ENCODE measurements at places on chromosomes 1 and 21.

- peaks cover 3% of the 10 kb centered on the region for H3K4me1 ChIP-seq
- H3K36me3 ChIP-seq: peaks cover 14% of the 10 kb centered on the region
- no peaks in the 10 kb centered on the region for H3K27me3 ChIP-seq
- DNase-seq: no peak
Observed at GRCh38 chr1:53968125-53968513, 22.0 kb downstream of the LRRC42 start.

DNA sequence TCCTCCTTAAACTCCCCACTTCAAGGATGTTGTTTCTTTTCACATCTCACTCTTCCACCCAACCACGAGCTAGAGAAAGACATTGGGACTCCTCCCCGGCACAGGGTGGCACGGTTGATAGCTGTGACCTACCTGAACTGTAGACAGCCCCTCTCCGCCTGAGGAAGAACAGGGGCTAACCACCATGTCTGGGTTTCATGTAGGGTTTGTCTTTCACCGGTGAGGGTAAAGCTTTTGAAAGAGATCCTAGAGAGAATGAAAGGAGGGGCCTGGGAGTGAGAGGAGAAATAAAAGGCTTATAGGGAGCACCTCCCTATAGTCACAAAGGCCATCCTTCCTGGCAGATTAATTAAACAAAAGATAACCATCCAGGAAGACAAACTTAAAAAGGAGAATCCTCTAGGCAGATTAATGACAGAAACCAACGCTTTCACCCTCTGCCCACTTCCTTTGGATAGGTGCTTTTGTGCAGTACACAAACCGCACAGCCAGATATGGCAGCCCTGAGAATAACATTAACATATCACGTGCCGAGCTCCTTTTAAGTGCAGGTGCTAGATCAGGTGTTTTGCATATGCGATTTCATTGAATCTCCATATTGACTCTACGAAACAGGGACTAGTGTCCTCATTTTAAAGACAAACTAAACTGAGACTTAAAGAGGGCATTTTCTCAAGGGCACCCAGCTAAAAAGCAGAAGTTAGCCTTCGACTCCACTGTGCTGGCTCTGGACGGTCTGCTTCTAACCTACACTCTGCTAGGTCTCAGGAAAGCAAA lies 178.1 kb upstream of the RUNX1 start:
- no peaks in the 10 kb centered on the region for H3K36me3 ChIP-seq
- peak overlapping the region; percentile 5 for H3K27ac ChIP-seq
- no peaks in the 10 kb centered on the region for H3K27me3 ChIP-seq
- peak; percentile 80 for DNase-seq

- H3K27ac ChIP-seq: no peak overlapping the region
- no peaks in the 10 kb centered on the region for H3K36me3 ChIP-seq
- no peak for DNase-seq
Observed at GRCh38 chr1:158933621-158934020, 2.3 kb downstream of the PYHIN1 start.

GRCh38 chr21:38645282-38645681 lies 147.0 kb upstream of the ERG start:
- H3K27me3 ChIP-seq: no peaks in the 10 kb centered on the region
- H3K4me1 ChIP-seq: no peaks in the 10 kb centered on the region

- H3K4me3 ChIP-seq: no peak overlapping the region
- no peaks in the 10 kb centered on the region for H3K27me3 ChIP-seq
- H3K36me3 ChIP-seq: no peaks in the 10 kb centered on the region
- H3K4me1 ChIP-seq: no peaks in the 10 kb centered on the region
- no peak for DNase-seq
Observed at GRCh38 chr1:33296082-33296458, 24.8 kb downstream of the A3GALT2 start.

GRCh38 chr1:55386456-55386855 lies 171.3 kb upstream of the USP24 start:
- H3K27me3 ChIP-seq: no peaks in the 10 kb centered on the region
- H3K4me3 ChIP-seq: no peak overlapping the region
- no peak overlapping the region for H3K27ac ChIP-seq
- no peaks in the 10 kb centered on the region for H3K4me1 ChIP-seq
- H3K36me3 ChIP-seq: no peaks in the 10 kb centered on the region

DNA sequence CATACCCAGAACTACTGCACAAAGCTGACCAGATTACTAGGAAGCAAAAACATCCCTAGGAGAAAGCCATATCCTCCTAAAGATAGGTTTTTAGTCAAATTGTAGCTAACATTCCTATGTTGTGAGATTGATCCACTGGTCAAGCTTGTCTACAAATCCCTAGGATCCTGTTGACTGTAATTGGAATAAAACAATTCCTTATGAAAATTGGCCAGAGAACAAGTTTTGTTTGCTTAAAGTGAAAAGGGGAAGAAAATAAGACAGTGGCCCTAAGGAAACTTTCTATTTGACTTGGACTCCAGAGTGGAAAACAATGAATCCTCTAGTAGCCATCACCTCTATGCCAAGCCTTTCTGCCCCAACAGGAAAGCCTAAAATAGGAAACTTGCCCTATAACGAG lies 645.2 kb upstream of the USP24 start:
- H3K4me3 ChIP-seq: no peak overlapping the region
- H3K4me1 ChIP-seq: no peaks in the 10 kb centered on the region
- H3K36me3 ChIP-seq: no peaks in the 10 kb centered on the region
- H3K27ac ChIP-seq: no peak overlapping the region
- no peak for DNase-seq
- no peaks in the 10 kb centered on the region for H3K27me3 ChIP-seq

GRCh38 chr1:47997289-47998200 lies at the start of gene TRABD2B:
TRABD2B (minus strand) TSS chr1:47997385.
- peaks cover 6% of the 10 kb centered on the region for H3K4me1 ChIP-seq
- no peaks in the 10 kb centered on the region for H3K36me3 ChIP-seq
- peaks cover 18% of the 10 kb centered on the region for H3K27me3 ChIP-seq
- H3K27ac ChIP-seq: no peak within 1 kb of the TSS
- H3K4me3 ChIP-seq: peak within 1 kb of the TSS; percentile 38

DNA sequence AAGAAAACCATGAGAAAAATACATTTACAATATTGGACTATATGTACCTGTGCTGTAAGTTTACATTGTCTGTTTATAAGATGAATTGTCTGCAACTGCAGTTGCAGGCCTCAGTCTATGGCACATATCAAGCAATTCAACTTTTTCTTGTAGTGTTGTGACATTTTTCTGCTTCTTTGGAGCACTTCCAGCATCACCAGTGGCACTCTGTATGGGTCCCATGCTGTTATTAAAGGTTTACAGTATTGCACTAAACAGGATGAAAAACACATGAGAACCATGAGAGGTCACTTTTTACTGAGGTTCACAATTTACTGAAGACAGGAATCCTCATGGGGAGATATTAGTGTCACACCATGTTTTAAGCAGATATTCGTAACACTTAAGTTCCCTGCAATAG lies 118.6 kb downstream of the GRIK1 start:
- no peak for DNase-seq
- no peaks in the 10 kb centered on the region for H3K27me3 ChIP-seq
- no peak overlapping the region for H3K27ac ChIP-seq
- H3K4me1 ChIP-seq: no peaks in the 10 kb centered on the region

- no peak within 1 kb of the TSS for H3K27ac ChIP-seq
- peaks cover 6% of the 10 kb centered on the region for H3K4me1 ChIP-seq
- DNase-seq: no peak
- H3K27me3 ChIP-seq: no peaks in the 10 kb centered on the region
- no peak within 1 kb of the TSS for H3K4me3 ChIP-seq
Observed at GRCh38 chr1:18480315-18481189, at the start of gene KLHDC7A. KLHDC7A (plus strand) TSS chr1:18480930; CDS start chr1:18480982, 52 bp downstream.

DNA sequence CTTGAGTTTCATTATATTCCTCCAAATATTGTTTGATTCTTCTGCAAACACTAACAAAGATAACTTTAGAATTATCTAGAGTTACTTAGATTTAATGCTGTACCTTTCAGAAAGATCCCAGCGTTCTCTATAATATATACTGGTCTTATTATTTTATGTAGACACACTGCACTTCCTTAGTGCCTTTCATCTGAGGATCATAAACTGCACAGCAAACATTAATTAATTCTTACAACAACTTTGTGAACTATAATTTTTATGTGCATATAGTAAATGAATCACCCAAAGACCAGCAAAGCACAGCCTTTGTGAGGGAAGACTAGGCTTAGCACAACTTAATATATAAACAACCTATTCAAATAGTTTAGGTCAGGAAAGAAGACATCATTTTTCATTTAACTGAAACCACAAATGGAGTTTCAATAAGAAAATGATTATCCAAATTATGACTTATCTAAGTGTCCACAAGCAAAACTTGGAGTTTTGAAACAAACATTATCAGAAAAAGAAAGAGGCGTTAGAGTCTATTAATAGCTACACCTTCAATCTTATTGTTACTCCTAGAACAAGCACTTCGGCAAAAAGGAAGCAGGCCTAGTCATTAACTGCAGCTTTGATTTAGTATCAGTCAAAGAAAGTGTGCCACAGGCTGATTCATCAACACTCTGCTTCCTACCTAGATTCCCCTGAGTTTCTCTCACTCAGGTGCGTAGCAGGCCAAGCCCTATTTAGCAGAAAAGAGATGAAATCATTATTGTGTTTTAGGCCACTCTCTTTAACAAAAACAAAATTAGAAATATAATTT lies 22.5 kb upstream of the RC3H1 start:
- no peaks in the 10 kb centered on the region for H3K4me1 ChIP-seq
- H3K27me3 ChIP-seq: no peaks in the 10 kb centered on the region
- H3K36me3 ChIP-seq: no peaks in the 10 kb centered on the region

- H3K27me3 ChIP-seq: no peaks in the 10 kb centered on the region
- H3K36me3 ChIP-seq: no peaks in the 10 kb centered on the region
- H3K4me1 ChIP-seq: no peaks in the 10 kb centered on the region
- no peak overlapping the region for H3K27ac ChIP-seq
- no peak for DNase-seq
Observed at GRCh38 chr1:190436615-190437014, 41.0 kb downstream of the BRINP3 start.

DNA sequence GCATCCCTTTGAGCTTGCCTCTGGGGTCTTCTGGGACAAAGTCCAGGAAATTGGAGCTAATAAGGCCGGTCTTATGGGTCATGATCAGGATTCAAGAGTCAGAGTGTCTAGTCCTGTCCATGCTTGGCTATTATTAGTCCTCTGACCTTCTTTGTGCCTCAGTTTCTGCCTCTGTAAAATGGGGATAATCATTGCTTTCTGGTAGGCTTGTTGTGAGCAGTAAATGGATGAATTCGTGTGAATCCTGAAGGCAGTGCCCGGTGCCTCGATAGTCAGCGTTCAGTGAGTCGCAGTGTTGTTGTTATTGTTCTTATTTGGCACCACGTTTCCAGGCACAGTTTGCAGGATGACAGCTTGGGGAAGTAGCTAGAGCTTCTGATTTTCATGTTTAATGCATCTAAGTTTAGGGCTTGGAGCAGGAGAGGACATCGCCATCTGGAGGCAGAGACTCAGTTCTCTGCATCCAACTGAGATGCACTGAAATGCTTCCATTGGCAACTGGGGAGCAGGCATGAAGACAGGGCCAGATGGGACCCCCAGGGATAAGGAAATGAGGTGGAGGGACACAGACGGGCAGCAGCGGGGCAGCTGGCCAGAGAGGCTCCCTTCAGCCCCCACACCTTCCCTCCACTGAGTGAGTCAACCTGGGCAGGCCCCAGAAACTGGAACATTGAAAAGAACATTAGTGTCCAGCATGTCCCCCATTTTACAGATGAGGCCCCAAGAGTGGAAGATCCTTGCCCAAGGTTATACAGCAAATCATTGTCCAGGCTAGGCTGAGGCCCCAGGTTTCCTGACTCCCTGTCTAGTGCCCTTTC lies 160.3 kb downstream of the PTPRU start:
- no peaks in the 10 kb centered on the region for H3K36me3 ChIP-seq
- H3K27ac ChIP-seq: no peak overlapping the region
- DNase-seq: no peak
- H3K27me3 ChIP-seq: no peaks in the 10 kb centered on the region
- H3K4me1 ChIP-seq: no peaks in the 10 kb centered on the region
- no peak overlapping the region for H3K4me3 ChIP-seq

DNA sequence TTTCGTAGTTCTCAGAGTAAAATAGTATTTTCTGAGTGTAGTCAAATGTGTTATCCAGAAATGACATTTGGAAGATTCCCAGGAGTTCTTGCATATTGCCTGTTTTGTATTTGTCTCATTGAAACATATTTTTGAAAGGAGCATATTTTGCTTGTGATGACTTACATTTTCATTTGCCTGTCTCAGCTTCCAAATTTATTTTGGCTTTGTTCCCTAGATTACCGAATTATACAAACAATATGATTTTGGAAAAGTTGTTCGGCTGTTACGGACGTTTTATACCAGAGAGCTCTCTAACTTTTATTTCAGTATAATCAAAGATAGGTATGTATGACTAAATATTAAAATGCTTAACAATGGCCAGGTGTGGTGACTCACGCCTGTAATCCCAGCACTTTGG lies 46.0 kb downstream of the IARS2 start:
- H3K4me1 ChIP-seq: no peaks in the 10 kb centered on the region
- no peaks in the 10 kb centered on the region for H3K36me3 ChIP-seq
- no peaks in the 10 kb centered on the region for H3K27me3 ChIP-seq
- no peak overlapping the region for H3K4me3 ChIP-seq

- peaks cover 17% of the 10 kb centered on the region for H3K4me1 ChIP-seq
- H3K27me3 ChIP-seq: peaks cover 21% of the 10 kb centered on the region
- no peak overlapping the region for H3K27ac ChIP-seq
- DNase-seq: peak; percentile 38
Observed at GRCh38 chr1:208238710-208239472, 5.3 kb downstream of the PLXNA2 start.

- no peak for DNase-seq
- H3K4me3 ChIP-seq: no peak overlapping the region
- H3K4me1 ChIP-seq: no peaks in the 10 kb centered on the region
- H3K36me3 ChIP-seq: no peaks in the 10 kb centered on the region
- H3K27ac ChIP-seq: no peak overlapping the region
- no peaks in the 10 kb centered on the region for H3K27me3 ChIP-seq
Observed at GRCh38 chr1:237042892-237043576, 1.1 kb downstream of the RYR2 start.

GRCh38 chr1:118925651-118926050 lies 62.5 kb downstream of the TBX15 start:
- H3K4me3 ChIP-seq: no peak overlapping the region
- no peaks in the 10 kb centered on the region for H3K4me1 ChIP-seq
- H3K27ac ChIP-seq: no peak overlapping the region
- no peak for DNase-seq

GRCh38 chr1:110617589-110617988 lies 11.4 kb upstream of the KCNA2 start:
- H3K4me3 ChIP-seq: no peak overlapping the region
- H3K27ac ChIP-seq: no peak overlapping the region
- H3K4me1 ChIP-seq: peaks cover 20% of the 10 kb centered on the region
- no peaks in the 10 kb centered on the region for H3K36me3 ChIP-seq
- no peaks in the 10 kb centered on the region for H3K27me3 ChIP-seq

- H3K27me3 ChIP-seq: peaks cover 2% of the 10 kb centered on the region
- H3K27ac ChIP-seq: no peak overlapping the region
- no peak for DNase-seq
- no peaks in the 10 kb centered on the region for H3K36me3 ChIP-seq
Observed at GRCh38 chr1:36603461-36603860, 120.7 kb upstream of the CSF3R start.

GRCh38 chr1:181141431-181141910 lies 53.0 kb downstream of the IER5 start:
- H3K27me3 ChIP-seq: no peaks in the 10 kb centered on the region
- H3K36me3 ChIP-seq: no peaks in the 10 kb centered on the region
- H3K27ac ChIP-seq: no peak overlapping the region
- H3K4me3 ChIP-seq: no peak overlapping the region

GRCh38 chr21:39840373-39841097 lies 26.7 kb upstream of the PCP4 start:
- H3K4me3 ChIP-seq: no peak overlapping the region
- no peaks in the 10 kb centered on the region for H3K4me1 ChIP-seq
- DNase-seq: no peak

All from B cell (primary cell).